ENCODE measurements at places on chromosomes 3 and 15.

DNA sequence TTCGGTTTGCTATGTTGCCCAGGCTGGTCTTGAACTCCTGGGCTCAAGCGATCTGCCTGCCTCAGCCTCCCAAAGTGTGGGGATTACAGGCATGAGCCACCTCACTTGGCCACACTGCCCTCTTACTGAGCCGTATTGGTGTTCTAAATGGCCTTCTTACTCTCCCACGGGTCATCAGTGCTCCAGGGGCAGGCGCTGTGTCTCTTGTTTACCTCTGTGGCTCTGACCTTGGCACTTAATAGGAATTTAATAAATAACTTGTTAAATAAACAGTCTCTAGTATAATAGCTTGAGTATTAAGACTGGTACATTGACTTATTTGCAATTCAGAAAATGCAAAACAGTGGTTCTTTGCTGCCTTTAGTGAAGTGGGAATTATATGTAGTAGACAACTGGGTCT lies 13.7 kb downstream of the FLNB start:
- no peak for DNase-seq

- DNase-seq: no peak
Measured at GRCh38 chr15:87671289-87671688, 585.2 kb downstream of the NTRK3 start.

- DNase-seq: no peak
Measured at GRCh38 chr3:2861120-2861519, 249.1 kb downstream of the IL5RA start.

DNA sequence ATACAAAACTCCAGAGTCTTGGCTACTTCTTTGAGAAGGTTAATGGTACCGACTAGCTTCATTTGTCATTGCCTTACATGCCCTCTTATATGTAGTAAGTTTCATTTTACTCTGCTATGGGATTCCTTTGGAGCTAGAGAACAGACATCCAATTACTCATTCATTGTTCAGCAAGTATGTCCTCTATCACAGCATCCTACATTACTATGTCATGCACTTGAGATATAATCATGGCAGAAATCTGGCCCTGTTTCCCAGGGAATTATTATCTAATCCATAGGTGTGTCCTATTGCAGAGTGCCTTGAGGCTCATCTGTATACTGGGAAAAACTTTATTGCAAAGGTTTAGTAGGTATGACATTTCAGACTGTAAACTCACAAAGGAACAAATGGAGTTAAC lies 333.1 kb upstream of the NECTIN3 start:
- no peak for DNase-seq

- DNase-seq: no peak
Measured at GRCh38 chr15:70412794-70413193, 315.1 kb upstream of the TLE3 start.

DNA sequence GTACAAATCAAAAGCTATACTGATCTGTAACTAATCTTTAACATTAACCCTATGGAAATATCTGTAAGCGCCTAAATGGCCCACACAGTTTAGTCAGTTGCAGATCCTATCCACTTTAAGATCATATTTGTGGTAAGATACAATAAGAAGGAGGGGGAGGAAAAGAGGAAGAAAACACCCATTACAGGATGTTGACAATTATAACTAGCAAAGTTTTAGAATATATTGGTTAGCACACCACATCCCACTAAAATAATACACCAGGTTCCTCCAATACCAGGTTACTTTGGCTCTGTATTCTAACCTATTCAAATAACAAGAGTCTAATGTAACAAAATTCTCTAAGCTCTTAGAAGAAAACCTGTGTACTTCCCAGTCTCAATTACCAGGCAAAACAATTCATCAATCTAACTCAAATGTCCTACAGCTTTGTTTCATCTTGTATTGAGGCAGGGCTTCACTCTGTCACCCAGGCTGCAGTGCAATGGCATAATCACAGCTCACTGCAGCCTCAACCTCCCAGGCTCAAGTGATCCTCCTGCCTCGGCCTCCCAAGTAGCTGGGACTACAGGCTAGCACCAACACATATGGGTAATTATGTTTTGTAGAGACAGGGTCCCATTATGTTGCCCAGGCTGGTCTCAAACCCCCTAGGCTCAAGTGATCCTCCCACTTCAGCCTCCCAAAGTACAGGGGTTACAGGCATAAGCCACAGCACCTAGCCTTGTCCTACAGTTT lies 4.2 kb downstream of the SLC4A7 start:
- DNase-seq: peak; percentile 29

GRCh38 chr3:49296781-49297411 lies 19.9 kb upstream of the C3orf62 start:
- no peak for DNase-seq

DNA sequence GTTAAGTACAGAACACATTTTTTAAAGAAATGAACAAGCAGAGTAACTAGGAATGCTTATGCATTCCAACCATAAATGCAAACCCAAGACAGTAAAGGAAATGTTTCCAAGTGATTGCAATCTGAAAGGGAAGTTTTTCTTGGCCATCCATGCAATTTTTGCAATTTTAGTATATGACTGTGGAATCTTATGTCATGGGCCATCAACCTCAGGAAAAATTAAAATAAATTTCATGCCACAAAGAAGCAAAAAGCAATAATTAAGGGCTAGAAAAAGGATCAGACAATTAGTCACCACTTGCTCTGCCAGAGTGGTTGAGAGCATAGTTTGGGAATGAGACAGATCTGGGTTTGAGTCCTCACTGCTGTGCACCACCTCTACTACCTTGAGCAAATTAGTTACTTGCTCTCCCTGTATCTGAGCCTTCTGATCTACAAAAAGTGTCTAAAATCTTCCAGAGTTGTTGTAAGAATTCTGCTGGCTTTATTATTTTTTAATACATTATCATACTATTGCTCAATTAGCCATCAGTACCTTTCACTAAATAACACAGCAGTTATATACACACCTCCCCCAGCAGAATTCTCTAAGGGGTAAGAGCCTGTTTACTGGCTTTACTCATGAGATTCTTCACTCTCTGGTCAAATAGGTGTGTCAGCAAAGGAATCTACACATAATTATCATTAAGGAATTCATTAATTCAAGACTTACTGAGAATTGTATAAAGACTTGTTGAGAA lies 49.7 kb upstream of the FBN1 start:
- no peak for DNase-seq

DNA sequence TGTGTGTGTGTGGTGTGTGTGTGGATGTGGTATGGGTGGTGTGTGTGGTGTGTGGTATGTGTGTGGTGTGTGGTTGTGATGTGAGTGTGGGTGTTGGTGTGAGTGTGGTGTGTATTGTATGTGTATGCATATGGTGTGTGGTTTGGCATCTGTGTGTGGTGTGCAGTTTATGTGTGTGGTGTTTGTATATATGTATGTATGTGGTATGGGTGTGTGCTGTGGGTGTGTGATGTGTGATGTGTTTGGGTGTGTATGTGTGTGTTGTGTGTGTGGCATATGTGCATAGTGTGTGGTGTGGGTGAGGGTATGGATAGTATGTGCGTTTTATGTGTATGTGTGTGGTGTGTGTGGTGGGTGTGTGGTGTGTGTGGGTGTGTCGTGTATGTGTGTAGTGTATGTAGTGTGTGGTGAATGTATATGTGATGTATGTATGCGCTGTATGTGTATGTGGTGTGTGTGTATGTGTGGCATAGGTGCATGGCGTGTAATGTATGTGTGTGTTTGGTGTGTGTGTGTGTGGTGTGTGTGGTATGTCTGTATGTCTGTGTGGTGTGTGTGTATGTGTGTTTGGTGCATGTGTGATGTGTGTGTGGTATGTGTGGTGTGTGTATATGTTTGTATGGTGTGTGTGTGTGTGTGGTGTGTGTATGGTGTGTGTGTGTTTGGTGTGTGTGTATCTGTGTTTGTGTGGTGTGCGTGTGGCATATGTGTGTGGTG lies 58.0 kb downstream of the EFCAB12 start:
- DNase-seq: no peak

- DNase-seq: no peak
Measured at GRCh38 chr3:15638193-15638890, 36.8 kb downstream of the BTD start.

DNA sequence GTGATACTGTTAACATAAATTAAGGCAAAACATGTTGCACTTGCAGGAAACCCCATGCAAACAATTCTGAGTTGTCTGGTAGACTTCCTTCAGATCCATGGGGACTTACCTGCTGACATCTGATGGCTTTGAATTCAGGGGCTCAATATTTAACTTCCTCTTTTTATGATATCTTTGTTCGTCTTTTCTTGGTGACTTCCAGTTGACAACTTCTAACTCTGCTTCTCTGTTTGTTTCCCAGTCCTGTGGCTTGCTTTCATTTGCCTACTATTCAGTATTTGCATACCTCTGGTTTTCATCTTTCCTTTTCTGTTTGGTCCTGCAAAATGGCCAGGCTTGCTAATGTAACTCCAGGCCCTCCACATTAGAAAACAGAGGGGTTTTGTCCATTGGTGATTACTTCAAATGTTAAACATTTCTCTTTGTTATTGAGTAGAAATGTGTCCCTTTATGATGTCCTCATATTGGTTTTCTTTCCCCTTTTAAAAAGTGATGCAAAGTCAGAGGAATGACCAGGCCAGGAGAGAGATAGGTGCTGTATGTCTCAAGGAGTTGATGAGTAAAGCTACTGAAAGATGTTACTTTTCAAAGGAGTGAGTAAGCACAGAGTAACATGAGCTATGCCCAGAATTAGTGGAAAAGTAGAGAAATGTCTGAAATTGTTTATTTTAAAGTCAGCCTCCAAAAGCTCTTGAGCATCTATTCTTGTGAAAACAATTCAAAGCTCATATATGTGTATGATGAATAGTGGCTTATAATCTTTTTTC lies 335.9 kb downstream of the LPP start:
- DNase-seq: no peak

GRCh38 chr15:66231394-66232266 lies 21.9 kb downstream of the MEGF11 start:
- no peak for DNase-seq

GRCh38 chr15:88624156-88624970 lies 3.2 kb downstream of the AEN start:
- DNase-seq: no peak

GRCh38 chr3:183158113-183158512 lies 4.4 kb downstream of the LAMP3 start:
- peak; percentile 44 for DNase-seq

DNA sequence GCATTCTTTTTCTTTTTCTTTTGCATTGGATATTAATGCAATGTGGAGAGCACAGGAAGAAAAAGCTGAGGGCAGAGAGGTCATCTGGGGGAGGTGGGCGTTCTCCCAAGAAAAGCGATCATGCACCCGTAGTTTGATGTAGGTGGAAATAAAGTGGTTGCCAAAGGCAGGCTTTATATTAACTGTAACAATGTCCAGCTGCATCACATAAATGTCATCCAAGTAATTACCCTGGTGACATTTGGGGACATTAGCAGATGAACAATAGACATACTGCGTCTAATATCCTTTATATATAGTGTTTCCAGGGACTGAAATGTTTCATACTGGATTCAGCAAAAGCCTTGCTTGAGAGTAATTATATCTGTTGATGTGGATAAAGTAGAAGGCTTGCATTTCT lies 135.5 kb downstream of the CNTN6 start:
- no peak for DNase-seq

GRCh38 chr3:40737343-40737742 lies 212.6 kb downstream of the ZNF621 start:
- no peak for DNase-seq

- no peak for DNase-seq
Measured at GRCh38 chr15:61141497-61142125, 87.5 kb downstream of the RORA start.

GRCh38 chr3:160565442-160566403 lies at the start of gene KPNA4:
Gene KPNA4 (minus strand): TSS chr3:160565571. CDS start chr3:160565282, 289 bp downstream.
- peak; percentile 99 for DNase-seq

DNA sequence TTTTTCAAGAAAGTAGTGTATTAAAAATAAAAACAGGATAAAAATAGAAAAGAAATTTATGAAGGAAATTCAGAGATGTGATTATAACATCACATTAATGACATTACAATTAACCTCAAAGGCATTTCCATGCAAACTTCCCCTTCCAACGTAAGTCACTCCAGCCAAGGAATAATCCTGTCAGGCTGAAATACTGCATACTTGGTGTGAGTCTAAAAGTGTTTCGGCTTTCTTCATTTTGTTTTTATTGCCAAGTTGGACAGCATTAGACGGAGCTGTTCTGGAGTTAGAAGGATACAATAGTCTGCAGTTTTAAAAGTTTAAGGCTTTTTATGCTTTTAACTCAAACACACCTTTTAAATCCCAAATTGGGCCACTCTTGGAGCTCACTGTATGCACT lies 435.0 kb downstream of the MECOM start:
- no peak for DNase-seq

GRCh38 chr3:56406826-56407515 lies 61.3 kb downstream of the ERC2 start:
- no peak for DNase-seq

DNA sequence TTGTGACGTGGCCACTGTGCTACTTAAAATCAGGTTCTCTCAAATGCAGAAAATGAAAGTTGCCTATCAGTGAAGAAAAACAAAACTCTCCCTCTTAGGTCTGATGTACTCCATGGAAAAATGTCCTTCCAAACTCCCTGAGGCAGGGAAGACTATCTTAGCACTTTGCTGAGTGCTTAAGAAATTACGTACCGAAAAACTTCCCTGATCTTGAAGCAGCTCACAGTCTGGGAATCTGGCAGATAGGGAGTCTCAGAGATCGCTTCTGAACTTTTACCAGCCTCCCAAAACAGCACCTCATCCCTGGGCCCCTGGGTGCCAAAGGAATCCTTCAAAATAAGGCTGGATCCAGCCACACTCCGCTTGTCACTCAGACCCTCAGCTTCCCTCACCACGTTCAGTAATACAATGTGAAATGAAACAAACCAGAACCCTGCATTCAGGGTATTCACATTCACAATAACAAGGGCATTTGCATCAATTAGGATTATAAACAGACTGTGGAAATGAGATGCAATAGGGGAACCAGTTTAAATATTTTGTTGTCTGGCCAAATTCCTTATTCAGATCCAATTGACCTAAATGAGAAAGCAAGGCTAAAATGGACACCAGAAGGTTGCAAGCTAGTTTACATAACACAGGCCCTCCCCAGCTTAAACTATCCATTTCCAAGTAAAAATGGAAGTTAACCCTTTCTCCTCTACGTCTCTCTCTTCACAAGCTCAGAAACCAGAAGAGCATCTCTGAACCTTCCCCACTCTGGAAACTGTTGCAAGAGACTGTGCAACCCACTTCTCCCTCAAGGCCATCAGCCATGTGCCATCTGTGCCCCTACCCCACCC lies 20.9 kb downstream of the OSBPL10 start:
- no peak for DNase-seq

DNA sequence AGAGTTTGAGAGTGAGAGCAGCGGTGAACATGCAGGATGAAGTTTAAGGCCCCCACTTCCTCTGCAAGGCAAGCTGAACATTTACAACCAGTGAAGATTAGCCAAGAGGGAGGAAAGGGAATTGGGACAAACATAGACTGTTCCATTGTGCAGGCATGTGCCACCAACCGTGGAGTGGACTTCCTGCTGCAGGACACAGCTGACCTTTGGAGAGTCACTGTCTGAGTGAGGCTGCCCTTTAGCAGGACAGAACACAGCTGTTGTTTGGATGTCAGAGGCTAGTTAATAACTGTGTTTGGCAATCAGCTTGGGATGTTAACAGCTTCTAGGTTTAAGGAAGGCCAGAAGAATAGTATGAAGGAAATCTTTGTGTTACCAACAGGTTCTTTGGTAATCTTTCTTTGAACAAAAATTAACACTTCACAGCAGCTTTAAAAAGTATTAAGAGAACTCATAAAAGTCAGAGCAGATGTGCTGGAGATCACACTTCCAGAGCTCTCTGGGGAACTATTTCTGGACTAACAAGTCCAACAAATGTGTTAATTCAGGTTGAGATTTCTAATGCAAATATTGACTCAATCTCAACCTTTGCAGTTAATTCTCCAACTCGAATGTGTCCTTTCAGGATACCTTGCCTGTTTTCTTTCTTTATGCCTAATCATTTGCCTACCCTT lies 31.4 kb downstream of the CTDSPL start:
- peak; percentile 61 for DNase-seq

- peak; percentile 72 for DNase-seq
Measured at GRCh38 chr3:3200632-3201212, 21.2 kb upstream of the CRBN start.

All from inflammatory macrophage (primary cell).